Hindlimb muscle (tissue), 1 donor: ENCODE measurements at places on chromosomes 5 and 9. TPM values are rescaled to one million over a fixed set of nuclear protein-coding genes. Genes with fewer than 3 reads are reported as not detected.

DNA sequence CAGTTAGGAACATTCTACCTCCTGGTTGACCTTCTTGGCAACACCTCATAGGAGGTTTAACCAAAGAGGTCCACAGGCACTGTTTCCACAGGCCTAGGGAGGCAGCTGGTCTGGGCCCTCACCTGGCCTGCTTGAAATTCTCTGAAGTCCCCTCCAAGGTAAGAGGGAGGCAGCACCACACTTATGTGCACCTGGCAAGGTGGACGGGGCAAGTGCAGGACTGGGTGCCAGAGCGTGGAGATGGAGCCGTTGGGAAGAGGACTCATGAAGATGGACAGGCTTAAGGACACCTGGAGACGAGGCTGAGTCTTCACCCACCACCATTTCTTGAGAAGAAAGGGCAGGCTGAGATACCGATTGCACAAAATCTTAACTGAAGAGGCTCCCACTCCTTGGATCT is 6.6 kb upstream of the BARHL1 start:
- DNase-seq = no peak

- DNase-seq = no peak
Measured at GRCh38 chr5:171673328-171673727, 112.3 kb upstream of the SMIM23 start.

GRCh38 chr9:132584601-132585560 is 2.5 kb downstream of the BARHL1 start:
- DNase-seq = no peak

GRCh38 chr9:128145951-128146351 is 3.3 kb upstream of the LCN2 start:
- DNase-seq = no peak

GRCh38 chr9:134897584-134898170 is 17.1 kb downstream of the FCN2 start:
- no peak for DNase-seq

Gene RMRP
- not detected for polyA plus RNA-seq

Gene SPATA31D4
- polyA plus RNA-seq = not detected

Gene FAT2
- polyA plus RNA-seq = 0.66 TPM

- DNase-seq = no peak
Measured at GRCh38 chr5:73176250-73176649, 3.3 kb downstream of the TMEM174 start.

DNA sequence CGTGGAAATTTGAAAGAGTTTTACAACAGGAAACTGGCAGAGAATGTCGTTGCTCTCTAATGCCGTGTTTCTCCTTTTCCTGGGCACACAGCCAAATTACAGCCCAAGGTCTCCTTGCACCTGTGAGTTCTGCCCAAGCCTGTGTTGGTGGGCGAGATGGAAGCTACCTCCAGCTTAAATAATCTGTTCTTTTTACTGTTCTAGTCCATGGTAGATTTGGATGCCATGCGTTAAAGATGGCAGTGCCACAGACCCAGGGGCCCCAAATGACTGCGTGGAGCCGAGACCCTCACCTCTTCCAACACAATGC is 92.6 kb upstream of the IRX4 start:
- no peak for DNase-seq

- DNase-seq = no peak
Measured at GRCh38 chr5:29079771-29080170, 2041.4 kb upstream of the CDH9 start.

DNA sequence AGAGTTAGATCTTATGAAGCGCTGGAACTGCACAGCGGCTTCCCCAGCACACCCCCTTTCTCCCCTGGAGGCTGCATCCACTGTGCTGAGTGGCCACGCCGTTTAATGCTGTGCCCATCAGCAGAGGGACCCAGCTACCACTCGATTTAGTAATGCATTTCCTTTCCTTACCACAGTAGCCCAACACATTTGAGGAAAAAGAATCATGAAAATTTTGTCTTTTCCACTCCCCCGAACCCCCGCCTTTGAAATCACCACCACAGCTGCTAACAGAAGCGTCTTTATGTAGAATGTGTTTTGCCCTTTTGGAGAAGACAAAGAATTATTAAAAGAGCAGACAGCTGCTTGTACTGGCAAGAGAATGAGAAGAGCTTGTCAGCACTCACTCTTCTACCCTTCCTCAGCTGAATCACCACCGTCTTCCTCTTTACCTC is 73.2 kb downstream of the ACER2 start:
- DNase-seq = no peak

DNA sequence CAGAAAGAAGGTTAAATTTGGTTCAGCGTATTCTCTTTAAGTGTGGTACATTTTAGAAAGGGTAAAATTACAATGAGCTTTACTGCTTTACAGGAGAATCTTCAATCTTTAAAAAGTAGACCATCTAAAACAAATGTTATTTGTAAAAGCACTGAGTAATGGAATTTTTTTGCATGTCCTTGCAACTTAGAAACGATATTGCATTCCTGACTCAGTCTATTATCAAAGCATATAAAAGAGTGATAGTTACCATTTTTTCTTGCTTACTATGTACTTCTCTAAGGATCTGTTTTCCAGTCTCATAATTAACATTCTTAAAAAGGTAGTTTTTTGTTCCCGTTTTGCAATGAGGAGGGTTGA is 55.5 kb upstream of the TNFAIP8 start:
- no peak for DNase-seq

- no peak for DNase-seq
Measured at GRCh38 chr9:81772144-81772543, 82.8 kb upstream of the TLE1 start.

- DNase-seq = no peak
Measured at GRCh38 chr5:55530669-55531068, 4.1 kb downstream of the PLPP1 start.

Gene DOCK8
- 8.2 TPM for polyA plus RNA-seq

Gene TMEM171
- polyA plus RNA-seq = 0.88 TPM

Gene HTR4
- polyA plus RNA-seq = not detected

- no peak for DNase-seq
Measured at GRCh38 chr5:173453167-173453566, 125.0 kb upstream of the STC2 start.

DNA sequence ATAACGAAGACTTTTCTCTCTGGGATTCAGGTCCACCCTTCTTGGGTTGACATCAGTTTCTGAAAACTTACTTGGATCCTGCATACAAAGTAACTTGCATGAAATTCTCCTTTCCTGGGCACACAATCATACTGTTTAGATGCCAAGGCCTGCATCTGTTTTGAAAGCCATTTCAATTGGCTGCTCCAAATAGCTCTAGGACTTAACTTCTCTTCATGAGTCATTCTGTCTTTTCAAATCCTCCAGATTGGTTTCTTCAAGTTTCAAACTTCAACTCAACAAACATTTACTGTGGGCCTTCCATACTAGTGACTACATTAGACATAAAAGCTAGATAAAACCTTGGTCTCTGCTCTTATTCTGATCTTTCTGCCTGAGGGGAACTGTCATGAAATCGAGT is 54.8 kb upstream of the HMHB1 start:
- no peak for DNase-seq

GRCh38 chr9:89215342-89215741 is 36.7 kb upstream of the SHC3 start:
- DNase-seq = no peak

GRCh38 chr9:37290366-37290939 is 132.0 kb upstream of the GRHPR start:
- DNase-seq = no peak

GRCh38 chr5:40224421-40224820 is 455.3 kb upstream of the PTGER4 start:
- no peak for DNase-seq

DNA sequence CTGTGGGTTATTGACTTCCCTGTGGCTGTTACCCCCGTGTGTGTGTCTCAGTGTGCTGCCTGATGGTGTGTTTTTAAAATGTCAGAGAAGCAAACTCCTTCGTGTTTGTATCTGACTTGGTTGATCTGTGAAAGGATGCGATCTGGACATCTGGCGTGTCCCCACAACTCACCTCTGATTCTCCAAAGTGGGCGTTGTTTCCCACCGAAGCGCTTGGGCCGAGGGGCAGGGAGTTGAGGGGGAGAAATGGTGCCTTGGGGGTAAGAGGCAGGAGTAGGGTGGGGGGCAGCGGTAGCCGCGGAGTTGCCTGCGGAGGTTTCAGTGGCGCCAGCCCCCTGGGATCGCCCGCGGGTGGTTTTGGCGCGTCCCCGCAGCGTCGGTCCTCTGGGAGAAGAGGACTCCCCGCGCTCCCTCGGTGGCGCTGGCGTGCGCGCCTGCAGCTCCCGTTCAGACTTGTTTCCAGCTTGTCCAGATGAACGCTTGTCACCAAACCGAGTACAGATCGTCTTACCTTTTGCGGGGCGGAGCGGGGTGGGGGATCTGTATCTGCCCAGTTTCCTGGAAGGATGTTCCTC is 1.1 kb downstream of the MAST4 start:
- no peak for DNase-seq

Gene IL7R
- polyA plus RNA-seq = 2.0 TPM

GRCh38 chr5:114977979-114978573 is 191.6 kb downstream of the TRIM36 start:
- no peak for DNase-seq
